Breast epithelium (tissue), 4 donors: ENCODE measurements at places on chromosomes 16 and 17.

GRCh38 chr17:47404875-47405274 lies 81.1 kb downstream of the EFCAB13 start:
- no peak for DNase-seq

- no peak for DNase-seq
These were observed 2.0 kb downstream of the P4HB start for GRCh38 chr17:81858170-81858966.

GRCh38 chr17:83024218-83024971 lies 55.0 kb upstream of the METRNL start:
- no peak for DNase-seq

DNA sequence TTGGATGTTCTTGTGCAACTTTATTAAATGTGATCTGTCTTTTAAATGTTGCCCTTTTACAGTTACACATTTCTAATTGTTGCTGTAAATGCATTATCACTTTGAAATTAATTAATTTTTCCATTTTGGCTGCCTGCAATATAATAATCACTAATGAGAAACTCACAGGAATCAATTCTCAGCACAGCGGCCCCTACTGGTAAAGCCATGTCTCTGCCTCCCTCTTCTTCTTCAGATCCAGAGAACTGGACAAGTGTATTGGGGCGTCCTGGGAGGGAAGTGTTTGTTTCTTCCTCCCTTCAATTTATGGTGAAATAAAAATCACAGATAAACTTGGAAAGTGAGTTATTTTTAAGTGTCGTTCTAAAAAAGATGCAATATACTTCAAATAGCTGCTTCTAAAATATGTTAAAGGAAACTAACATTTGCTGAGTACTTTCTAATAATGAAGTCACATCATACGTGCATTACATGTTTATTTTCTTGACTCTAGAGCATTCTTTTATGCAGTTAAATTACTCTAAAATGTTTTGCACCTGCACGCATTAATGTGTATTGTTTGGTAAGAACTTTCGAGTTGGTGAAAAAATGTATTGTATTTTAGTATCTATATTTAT lies 338.0 kb downstream of the WWOX start:
- no peak for DNase-seq

GRCh38 chr16:72932050-72932449 lies 115.9 kb downstream of the ZFHX3 start:
- no peak for DNase-seq

GRCh38 chr16:2003827-2004641 lies 5.6 kb downstream of the ZNF598 start:
- DNase-seq = peak; percentile 89

DNA sequence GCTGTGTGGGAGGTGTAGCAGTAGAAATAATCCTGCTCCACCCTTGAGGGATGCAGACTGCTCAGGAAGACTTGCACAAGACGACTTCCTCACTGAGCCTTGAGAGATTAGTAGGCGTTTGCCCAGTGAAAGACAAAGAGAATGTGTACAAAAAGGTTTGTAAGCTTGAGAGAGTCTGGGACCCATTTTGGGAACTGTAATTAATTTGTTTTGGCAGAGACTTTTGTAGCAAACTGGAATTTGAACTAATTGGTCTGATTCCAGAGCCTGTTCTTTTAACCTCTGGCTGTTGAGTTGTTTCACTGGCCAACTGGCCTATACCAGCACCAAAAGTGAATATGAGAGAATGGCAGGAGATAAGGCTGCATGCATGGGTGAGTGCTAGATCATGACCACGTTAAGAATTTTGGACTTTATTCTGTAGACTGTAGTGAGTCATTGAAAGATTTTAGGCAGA lies 75.5 kb downstream of the AATF start:
- no peak for DNase-seq

DNA sequence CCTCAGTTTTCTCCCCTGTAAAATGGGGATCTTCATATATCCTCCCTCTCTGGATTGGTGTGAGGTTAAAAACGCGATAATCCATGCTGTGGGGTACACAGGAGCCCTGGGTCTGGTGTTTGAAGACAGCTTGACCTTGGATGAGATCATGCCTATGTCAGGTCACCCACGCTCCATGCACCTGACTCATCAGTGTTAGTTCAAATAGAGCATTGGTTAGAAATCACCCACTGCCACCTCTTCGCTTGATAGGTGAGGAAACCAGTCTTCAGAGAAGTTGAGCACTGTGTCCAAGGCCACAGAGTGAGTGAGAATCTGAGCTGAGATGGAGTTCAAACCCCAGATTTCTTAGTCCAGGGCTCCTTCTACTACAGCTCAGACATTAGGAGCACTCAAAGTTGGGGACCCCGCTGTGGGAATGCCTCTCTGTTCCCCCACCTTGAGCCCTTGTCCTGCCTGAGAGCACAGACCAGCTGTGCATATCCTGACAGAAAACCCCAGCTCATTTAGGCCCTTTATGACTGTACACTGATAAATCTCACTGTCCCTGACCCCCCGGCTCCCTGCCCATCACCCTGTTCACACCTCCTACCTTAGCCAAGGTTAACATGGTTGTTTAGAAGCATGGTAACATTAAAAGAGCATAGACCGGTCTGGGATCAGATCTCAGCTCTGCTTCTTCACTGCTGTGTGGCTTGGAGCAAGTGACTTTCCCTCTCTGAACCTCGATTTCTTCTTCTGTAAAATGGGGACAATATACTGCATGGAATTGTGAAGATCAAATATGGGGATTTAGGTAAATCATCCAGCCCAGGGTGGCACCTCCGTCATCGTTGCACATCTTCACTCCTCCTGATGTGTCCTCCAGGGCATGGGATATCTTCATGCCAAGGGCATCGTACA lies 22.4 kb upstream of the LGALS9 start:
- no peak for DNase-seq

DNA sequence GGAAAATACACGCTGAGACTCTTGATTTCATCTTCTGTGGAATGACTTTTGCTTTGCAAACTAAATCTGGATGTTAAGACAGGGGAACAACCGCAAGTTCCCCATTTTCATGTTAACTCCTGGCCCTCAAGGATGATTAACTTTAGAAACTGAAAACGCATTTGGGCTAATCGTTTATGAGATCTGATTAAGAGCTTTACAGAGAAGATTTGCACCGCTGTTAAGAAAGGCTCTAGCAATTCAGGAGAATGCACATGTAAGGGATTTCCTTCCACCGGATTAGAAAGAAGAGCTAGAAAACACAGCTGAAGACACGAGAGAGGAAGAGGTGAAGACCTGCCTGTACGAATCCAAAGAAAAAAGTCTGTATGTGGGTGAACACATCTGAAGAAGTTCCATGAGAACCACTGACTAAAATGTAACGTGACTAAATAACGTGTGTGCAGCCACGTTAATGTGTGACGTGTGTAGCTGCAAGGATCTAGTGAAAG lies 106.4 kb downstream of the YPEL2 start:
- DNase-seq = no peak

DNA sequence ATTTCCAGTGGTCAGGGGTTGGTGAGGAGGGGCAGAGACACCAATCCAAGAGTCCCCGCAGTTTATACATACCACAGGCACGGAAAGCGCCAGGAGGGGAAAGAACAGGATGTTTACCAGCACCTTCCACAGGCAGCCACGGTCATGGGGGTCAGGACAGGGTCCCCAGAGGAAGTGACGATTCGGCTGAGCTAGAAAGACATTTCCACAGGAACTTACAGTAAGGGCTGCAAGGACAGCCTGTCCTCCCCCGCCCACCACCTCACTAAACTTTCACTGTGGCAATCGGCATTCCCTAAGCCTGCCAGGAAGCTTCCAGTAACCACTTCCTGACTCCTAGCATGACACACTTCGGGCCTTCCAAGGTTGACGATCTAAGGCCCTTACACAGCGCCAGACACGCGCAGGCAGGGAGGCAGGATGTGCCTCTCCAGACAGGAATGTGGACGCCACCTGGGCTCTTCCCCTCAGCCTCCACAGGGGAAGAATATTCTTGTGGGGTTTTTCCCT lies 1.2 kb upstream of the MT2A start:
- DNase-seq = peak; percentile 79

- no peak for DNase-seq
These were observed 23.3 kb downstream of the SLC5A11 start for GRCh38 chr16:24869033-24869432.

DNA sequence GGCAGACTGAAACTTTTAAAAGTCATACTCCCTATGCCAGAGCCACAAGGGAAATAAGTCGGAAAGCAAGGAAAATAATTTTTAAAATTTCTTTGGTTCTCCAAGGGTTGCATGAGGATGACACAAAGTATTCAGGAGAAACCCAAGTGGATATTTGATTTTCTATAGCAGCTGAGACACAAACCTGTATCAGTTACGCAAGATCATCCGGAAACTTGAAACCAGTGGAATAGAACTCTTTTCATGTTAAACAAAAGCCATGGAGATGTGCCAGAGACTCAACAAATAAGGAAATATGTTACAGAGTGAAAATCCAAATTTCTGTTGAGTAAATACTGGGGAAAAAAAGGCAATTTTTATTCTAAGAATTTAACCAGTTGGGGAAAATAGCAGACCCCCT lies 294.7 kb downstream of the KIF2B start:
- no peak for DNase-seq

- DNase-seq = no peak
These were observed 32.6 kb upstream of the ABCA9 start for GRCh38 chr17:69093279-69093789.

DNA sequence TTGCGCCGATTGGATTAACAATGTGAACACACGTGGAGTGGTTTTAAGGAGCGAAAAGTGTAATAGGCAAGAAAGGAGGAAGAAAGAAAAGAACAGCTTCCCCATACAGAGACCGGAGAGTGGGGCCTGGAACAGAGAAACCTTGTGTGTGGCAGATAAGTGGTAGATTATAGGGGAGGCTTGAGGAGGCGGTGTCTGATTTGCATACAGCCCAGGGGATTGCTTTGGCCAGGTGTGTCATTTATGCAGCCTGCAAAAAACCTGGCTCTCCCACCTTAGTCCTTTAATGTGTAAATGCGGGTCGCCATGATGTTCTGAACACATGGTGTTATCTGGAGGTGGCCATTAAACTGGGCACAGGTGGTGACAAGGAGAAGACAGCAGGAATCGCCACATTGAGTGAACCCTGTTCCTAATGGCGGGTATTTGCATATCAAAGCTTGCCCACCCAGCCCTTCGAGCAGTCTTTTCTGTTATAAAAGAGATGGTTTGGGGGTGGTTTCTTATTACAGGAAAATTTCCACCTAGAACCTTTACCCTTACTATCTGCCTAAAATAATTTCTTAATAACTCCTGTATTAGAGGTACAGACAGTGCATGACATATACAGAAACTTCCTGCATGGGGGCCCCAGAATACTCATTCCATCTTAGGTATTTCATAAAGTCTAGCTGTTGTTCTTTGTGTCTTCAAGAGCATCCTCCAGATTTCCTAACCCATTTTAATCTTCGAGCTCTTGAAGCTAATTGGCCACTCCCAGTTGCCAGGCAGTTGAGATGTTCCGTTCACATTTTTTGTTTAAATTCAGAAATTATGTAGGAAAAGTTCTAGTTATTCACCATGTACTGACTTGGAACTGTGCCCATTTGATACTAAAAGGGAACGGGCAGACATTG lies 292.5 kb downstream of the RBFOX1 start:
- no peak for DNase-seq

DNA sequence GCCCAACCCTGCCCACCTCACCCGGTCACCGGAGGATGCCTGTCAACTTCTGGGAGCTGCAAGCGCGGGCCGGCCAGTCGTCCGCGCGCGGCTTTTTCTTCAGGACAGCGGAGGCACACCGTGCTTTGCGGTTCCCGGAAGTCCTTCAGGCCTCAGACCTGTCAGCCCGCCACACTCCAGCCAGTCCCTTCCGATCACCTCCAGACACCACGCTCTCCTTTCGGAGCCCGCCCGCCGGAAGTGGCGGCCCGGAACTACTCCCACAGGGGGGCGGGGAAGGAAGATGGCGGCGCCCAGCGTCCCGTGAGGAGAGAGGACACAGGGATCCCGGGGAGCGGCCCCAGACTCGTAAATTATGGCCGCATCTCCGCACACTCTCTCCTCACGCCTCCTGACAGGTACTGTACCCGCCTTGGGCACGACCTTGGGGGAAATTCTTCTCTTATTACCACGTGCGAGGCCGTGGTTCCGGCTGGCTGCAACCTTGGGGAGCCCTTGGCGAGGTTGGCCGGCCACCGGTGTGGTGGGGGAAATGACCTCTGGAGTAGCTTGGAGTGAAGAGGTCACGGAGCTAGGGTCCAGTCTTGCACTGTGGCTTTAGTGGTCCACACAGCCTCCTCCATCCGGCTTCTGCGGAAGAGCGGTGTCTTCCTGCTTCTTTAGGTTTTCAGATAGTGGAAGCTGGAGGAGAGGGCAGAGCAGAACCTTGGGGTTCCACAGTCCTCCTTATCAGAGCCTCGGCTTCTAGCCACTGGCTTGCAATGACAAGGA lies at the start of gene COX10:
COX10 (plus strand) TSS at position 254 of the 771 bp plus-strand sequence; CDS start at position 356, 102 bp downstream.
- DNase-seq = peak; percentile 87

GRCh38 chr16:52690468-52690867 lies 143.5 kb upstream of the TOX3 start:
- no peak for DNase-seq

DNA sequence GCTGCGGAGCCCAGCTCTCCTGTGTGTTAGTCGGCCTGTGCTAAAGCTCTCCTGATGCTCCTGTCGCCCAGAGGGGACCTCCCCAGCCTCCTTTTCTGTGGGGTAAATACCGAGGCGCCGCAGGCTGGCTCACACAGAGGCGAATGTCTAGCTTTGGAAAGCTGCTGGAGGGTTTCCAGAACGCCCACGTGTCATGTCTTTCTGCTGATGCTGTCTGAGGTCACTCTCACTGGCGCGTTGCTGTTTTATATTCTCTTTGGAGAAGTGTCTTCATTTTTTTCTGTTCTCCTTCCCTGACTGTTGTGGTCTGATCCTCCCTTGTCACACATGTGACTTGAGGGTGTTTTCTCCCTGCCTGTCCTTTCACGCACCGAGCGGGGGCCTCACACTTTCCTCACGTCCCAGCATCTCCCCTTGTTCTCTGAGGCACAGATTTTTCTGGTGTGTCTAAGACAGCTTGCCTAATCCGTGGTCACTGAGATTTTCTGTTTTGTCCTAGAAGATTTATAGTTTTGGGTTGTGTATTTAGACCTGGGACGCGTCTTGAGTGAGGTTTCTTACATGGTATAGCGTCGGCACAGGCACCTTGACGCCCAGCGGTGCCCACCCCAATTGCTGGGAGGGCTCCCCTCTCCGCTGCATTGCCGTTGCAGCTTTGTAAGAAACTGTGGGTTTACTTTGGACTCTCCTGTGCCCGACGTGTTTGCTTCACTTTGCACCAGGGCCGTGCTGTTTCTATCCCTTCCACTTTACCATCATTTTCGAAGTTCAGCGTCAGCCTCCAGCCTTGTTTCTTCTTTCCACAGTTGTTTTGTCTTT lies 92.1 kb upstream of the ZNF750 start:
- peak; percentile 65 for DNase-seq

GRCh38 chr16:73036074-73036826 lies 11.7 kb downstream of the ZFHX3 start:
- DNase-seq = no peak

GRCh38 chr16:81615833-81616232 lies 163.3 kb upstream of the PLCG2 start:
- DNase-seq = no peak
